ENCODE measurements at places on chromosomes 6 and 20. TPM values are rescaled to one million over a fixed set of nuclear protein-coding genes. Genes with fewer than 3 reads are reported as not detected.

Gene OR2H2
- polyA plus RNA-seq, result not detected

Gene NKX2-2
- not detected for polyA plus RNA-seq

Gene TRIM15
- polyA plus RNA-seq, result not detected

Gene APOM
- 2.8 TPM for polyA plus RNA-seq

Gene RAB44
- not detected for polyA plus RNA-seq

Gene C6orf58
- polyA plus RNA-seq, result not detected

Gene SCP2D1
- not detected for polyA plus RNA-seq

- no peak for DNase-seq
Measured at GRCh38 chr20:6355754-6356451, 233.1 kb upstream of the FERMT1 start.

DNA sequence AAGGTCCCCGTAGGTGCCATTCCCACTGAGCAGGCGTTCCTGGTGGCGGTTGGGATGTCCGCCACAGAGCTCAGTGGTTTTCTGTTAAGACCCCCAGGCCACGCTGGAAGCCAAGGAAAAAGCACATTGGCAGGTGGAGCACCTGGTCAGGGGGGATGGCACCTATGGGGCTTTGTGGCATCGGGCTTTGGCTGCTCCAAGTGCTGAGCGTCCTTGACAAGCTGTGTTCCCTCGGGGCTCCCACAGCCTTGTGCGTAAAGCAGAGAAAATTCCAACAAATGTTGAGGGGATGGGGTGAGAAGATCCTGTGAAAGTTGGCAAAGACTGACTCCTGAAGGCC is 135.4 kb downstream of the JPH2 start:
- DNase-seq, result no peak

- DNase-seq, result no peak
Measured at GRCh38 chr6:140732155-140732554, 1357.7 kb upstream of the CITED2 start.

DNA sequence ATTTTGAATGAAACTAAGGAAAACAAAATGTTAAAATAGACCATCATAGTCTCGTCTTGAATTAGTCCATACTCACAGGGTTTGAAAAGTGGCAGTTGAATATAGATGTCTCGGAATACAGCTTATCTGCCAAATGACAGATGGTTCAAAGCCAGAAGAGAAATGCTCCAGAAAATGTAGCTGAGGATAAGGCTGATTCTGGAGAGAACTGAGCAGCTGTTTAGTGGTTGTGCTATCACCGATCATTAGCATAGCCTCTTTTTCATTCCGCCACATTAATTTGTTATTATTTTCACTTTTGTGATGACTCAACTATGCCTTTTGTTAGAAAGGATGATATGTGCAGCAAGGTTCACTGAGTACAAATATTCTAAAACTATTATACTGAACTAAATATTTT is 390.2 kb upstream of the MAN1A1 start:
- DNase-seq, result no peak

DNA sequence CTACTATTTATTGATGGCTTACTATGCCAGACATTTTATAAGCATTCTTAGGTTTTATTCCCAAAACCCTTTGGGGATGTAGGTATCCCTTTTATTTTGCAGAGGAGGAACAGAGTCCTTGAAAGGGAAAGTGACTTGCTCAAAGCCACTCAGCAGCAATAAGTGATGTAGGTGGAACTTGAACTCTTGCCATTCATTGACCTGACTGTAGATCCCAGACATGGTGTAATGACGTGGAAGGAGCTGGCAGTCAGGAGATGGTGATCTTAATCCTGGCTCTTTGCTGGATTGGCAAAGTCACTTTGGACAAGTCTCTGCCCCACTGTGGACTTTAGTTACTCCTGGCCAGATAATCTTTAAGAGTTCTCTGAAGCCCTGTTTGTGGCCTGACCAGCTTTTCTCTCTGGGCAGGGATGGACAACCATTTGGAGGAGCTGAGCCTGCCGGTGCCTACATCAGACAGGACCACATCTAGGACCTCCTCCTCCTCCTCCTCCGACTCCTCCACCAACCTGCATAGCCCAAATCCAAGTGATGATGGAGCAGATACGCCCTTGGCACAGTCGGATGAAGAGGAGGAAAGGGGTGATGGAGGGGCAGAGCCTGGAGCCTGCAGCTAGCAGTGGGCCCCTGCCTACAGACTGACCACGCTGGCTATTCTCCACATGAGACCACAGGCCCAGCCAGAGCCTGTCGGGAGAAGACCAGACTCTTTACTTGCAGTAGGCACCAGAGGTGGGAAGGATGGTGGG is 1.6 kb downstream of the DBNDD2 start:
- no peak for DNase-seq

DNA sequence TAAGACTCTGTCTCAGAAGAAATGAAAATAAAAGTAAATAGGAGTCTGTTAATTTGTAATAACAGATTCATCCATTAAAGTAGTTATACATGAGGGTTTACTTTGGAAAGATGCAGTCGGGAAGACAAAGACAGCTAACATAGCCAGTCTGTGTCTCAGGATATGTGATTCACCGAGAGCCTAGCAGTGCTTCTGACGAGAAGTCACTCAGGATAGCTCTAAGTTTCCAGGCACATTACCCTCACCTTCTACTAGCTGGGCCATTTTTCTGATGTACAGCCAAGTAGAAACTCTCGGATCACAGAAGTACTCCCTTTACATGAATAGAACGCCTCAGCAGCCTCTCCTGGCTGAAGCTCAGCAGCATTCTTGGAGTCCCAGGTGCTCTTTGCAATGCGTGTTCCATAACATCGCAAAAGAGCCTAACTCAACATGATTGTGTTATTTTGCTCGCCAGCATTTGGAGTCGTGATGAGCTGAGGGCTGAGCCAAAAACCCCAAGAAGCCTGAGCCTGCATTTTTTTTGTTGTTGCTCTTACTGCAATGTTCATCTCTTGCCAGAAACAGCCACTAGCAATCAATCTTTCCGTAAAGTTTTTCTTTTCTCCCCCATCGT is 22.4 kb upstream of the TASP1 start:
- no peak for DNase-seq

- DNase-seq, result no peak
Measured at GRCh38 chr6:134041093-134041492, 11.3 kb downstream of the SLC2A12 start.

- no peak for DNase-seq
Measured at GRCh38 chr6:446418-447366, 55.1 kb downstream of the IRF4 start.

- DNase-seq, result no peak
Measured at GRCh38 chr6:159686703-159687102, 6.3 kb downstream of the SOD2 start.

DNA sequence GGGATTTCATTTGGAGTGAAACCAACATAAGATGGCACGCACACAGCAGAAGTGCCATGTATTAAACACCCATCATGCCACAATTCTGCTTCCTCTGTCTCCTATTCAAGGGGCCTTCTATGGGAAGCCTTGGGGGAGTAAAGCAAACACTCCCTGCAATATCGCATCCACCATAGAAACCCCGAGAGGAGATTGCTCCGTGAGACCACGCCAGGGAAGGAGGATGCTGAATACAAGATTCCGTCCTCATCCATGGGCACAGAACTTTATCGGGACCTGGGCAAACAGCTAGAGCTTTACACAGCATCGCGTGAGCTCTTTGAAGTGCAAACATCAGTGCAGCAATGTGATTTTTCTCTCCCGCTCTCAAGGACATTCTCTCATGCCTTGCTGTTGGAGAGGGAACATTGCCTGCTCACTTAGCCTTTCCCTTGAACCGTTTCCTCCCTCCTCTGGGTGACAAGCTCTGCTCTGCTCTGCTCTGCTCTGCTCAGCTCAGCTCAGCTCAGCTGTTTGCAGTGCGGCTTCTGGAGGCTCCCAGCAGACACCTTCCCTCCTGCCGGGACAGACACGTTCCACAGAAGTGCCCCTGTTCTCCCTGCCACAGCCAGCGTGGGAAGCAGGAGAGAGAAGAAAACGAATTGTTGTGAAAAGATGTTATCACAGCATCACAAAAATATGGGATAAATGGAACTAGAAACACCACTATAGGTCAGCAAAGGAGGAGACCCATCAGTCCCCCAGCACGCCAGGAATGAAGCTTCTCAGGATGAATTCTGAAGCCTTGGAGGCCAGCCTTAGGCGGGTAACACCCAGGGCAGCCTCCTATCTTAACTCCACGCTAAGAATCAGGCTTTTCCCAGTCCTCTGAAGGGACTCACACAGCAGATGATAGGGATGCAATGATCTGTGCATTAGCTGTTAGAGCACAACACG is 48.2 kb downstream of the RNASET2 start:
- no peak for DNase-seq

Data from AG04450 (cell line).